ENCODE measurements at places on chromosomes 16 and 17. TPM values are rescaled to one million over a fixed set of nuclear protein-coding genes. Genes with fewer than 3 reads are reported as not detected.

The CDT1 gene
- total RNA-seq, result 0.34 TPM

The OR4D1 gene
- not detected for total RNA-seq

The MYOCD gene
- total RNA-seq, result 211 TPM

The BRICD5 gene
- 6.8 TPM for total RNA-seq

The TMC6 gene
- total RNA-seq, result 14.4 TPM

The CLUH gene
- total RNA-seq, result 92.9 TPM

The ABCC3 gene
- 0.50 TPM for total RNA-seq

The CMTM2 gene
- total RNA-seq, result 1.8 TPM

The SULT1A4 gene
- 10.6 TPM for total RNA-seq

DNA sequence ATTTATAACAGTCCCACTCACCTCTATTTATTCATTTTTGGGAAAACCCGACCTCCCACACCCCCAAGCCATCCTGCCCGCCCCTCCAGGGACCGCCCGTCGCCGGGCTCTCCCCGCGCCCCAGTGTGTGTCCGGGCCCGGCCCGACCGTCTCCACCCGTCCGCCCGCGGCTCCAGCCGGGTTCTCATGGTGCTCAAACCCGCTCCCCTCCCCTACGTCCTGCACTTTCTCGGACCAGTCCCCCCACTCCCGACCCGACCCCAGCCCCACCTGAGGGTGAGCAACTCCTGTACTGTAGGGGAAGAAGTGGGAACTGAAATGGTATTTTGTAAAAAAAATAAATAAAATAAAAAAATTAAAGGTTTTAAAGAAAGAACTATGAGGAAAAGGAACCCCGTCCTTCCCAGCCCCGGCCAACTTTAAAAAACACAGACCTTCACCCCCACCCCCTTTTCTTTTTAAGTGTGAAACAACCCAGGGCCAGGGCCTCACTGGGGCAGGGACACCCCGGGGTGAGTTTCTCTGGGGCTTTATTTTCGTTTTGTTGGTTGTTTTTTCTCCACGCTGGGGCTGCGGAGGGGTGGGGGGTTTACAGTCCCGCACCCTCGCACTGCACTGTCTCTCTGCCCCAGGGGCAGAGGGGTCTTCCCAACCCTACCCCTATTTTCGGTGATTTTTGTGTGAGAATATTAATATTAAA is 638 bp upstream of the TMEM88 start:
- DNase-seq, result no peak

DNA sequence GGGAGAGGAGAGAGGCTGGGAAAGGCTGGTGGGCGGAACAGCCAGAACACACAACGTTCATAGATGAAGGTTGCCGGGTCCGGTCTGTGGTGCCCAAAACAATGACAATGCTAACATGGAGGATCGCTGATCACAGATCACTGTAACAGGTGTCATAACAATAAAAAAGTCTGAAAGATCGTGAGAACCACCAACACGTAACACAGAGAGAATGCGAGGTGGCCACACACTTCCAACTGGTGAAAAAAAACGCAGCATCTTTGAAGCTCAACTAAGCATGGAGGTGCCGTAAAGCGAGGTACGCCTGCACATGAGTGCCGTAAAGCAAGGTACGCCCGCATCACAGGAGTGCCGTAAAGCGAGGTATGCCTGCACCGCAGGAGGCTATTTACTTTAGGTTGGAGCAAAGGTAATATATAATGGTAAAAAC is 42.3 kb downstream of the ABR start:
- DNase-seq, result no peak

DNA sequence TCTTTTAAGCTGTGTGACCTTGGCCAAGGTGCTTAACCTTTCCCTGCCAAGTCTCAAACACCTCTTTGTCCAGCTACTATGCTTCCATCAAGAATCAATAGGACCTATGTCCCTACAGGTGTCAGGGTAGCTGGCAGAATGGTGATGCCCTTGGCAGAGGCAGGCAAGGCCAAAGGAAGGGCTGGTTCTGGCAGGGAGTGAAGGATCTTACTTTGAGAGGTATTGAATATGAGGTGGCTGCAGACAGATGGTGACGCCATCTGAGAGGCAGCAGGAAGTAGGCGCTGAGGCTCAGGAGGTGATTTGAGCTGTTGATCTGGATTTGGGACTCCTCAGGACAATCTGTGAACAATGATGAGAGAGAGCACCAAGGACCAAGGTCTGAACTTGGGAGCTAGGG is 12.5 kb downstream of the ABCC3 start:
- DNase-seq, result no peak

- no peak for DNase-seq
These were observed 47.8 kb upstream of the BAHCC1 start for GRCh38 chr17:81347437-81347836.

- no peak for DNase-seq
These were observed 79.4 kb downstream of the GSG1L start for GRCh38 chr16:27984121-27984520.

DNA sequence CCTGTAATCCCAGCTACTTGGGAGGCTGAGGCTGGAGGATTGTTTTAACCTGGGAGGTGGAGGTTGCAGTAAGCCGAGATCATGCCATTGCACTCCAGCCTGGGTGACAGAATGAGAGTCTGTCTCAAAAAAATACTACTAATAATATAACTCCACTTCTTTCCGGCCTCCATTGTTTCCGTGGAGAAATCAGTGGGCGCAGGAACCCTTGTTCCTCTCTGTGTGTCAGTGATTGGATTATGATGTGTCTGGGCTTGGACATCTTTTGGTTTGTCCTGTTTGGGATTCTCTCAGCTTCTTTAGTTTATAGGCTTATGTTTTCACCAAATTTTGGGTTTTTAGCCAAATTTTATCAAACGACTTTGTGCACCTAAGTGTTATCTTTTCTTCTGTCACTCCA is 36.8 kb downstream of the ACSF3 start:
- DNase-seq, result no peak

DNA sequence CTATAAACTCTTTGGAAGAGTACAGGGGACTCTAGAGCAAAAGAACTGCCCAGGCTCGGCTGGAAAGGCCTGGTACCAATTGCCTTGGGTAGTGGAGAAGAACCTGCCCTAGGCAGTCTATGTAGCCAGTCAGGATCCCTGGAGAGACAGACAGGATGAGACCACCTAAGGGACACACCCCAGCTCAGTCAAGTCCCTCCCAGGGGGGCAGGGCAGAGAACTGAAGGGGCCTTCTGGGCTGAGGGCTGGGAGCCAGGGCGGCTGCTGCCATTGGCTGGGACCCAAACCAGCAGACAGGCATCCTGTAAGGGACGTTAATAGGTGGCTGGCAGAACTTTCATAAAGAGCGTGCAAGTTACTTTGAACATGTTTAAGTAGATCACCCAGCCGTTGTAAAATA is 12.8 kb upstream of the SLC38A8 start:
- DNase-seq, result no peak

DNA sequence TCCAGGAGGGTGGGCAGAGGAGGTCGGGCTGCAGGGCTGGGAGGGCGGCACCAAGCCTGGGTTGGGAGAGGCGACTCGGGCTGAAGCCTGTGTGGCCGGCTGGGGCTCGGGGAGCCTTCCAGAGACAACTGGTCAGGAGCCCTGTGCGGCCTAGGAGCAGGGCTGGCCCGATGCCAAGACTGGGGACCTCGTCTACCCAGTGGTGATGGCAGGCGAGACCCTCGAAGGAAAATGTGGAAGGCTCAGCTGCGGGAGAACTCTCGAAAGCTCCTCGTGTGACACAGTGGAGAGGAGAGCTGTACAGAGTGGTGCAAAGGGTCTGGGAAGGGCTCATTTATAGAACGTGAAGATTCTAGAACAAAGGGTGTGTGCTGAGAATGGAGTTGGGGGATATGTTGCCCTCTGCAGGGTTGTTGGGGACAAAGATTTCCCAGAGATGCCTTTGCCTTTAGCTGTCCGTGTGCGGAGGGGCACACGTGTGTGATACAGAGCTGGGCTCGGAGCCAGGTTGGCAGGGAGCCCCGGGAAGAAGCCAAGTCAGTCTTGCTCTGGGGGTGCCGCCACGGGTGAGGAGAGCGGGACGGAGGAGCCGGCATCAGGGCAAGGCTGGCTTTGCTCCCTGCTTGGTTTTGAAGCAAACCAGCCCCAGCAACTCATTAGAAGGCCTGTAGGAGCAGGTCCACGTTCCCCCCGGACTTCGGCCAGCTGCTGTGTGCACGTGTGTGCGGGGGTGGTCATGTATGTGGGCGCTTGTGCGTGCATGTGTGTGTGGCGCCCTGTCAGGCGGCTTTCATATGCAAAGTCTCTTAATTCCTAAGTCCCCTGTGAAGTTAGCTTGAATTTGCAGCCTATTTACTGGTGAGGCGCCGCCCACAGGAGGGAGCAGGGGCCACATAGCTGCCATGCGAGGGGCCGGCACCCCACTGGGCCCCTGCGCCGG is 132.4 kb upstream of the CHMP6 start:
- no peak for DNase-seq

GRCh38 chr16:29662729-29663015 is 375 bp upstream of the SPN start:
- no peak for DNase-seq

DNA sequence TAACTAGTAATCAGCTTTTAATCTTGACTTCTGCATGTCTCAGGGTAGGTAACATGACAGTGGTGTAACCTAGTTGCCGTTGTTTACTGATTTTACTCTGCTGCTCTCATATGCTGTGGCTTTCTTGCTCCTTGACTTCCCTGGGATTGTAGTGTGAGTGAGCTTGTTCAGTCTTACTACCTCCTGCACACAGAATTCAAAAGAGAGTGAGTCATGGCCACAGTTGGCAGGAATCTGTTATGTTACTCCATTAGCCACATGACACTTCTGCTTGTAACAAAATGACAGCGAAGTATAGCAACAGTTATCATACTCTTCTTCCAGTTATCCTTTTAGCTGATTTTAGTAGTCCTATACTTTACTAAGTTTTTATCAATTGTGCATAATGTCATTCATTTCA is 18.8 kb downstream of the TNRC6A start:
- no peak for DNase-seq

DNA sequence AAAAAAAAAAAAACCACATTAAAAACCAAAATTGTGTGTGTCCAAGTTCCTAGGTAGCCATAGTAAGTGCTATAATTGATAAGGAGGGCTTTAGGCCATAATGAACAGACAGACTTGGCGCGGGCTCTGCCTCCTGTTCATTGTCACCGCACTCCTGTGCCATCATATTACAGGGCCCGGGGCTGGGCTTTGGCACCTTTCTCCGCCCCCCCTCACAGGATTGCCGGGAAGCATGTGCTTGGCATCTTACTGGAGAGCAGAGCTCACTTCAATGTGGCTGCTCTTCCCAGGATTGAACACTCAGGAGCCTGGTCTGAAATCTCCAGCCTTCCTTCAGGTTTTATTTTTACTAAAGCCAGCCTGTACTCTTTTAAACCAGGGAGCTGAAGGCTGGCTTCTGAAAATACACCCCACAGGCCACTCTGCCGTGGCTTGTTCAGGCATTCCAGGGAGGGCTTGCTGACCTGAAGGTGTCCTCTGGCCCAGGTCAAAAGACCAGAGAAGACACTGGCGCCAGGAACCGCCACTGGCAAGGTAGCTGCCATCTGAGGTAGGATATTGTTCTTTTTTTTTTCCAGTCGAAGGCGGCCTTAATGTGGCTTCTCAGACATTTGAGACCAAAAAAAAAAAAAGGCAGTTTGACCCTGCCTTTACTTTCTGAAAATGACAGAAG is 39.3 kb downstream of the DHRS7B start:
- no peak for DNase-seq
